Stimulated activated CD8-positive, alpha-beta memory T cell treated with anti-CD3 and anti-CD28 coated beads, Interleukin-4, amount 100 ng/mL, for 1 hour (primary cell): ENCODE measurements at places on chromosomes 16 and 17.

DNA sequence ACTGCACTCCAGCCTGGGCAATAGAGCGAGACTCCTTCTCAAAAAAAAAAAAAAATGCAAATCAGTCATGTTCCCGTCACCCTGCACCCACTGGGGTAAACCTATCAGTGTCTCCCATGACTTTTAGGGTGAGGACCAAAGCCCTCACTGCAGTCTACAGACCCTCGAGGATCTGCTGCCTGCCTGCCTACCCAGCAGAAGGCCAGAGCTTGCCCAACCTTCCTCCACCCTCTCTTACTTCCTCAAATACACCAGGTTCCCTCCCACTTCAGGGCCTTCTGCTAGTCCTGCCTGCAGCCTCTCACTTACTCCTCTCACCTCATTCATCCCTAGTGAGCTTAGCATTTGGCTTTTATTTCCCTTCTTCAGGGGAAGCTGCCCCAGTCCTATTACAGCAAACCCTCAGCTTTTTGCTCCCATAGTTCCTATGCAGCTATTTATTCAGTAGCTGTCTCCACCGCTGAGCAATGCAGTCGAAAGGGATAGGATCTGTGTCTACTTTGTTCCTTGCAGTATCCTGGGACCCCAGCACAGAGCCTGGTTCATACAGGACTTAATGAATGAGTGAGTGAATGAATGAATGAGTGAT, 17.8 kb upstream of the TOB1 start:
- no peak for DNase-seq

DNA sequence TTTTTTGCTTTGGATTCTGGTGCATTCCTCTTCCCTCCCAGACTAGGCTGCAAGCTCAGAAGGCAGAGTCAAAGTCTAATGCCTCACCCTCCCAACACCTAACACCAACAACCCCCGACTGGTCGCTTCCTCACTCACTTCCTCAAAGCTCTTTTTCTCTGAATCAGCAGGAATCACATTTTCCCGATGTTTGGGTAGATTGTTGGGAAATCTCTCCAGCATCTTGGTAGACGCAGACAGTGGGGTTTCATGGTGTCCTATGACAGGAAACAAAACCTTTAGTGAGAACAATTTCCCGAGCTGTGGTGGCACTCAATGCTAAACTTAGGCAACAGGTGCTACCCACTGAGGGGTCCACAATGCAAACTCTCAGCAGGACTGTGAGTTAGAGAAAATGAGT, 39.9 kb upstream of the ICAM2 start:
- DNase-seq, result no peak

DNA sequence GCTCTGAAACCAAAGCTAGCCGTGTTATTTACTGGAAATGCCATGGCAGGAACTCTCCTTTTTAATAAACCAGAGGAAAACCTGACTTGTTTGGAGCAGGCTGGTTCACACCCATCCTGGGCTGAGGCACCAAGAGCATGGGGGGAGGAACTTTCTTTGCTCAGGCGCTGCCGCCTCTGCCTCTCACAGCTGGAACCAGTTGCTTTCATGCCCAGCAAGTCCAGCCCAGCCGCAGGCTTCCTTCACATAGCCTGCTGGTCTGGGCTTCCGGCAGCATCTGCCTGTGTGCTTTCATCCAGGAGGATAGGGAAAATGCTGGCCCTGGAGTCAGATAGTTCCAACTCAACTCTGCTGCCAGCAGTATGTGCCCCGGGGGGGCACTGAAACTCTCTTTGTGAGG, 88.1 kb upstream of the ASIC2 start:
- no peak for DNase-seq

DNA sequence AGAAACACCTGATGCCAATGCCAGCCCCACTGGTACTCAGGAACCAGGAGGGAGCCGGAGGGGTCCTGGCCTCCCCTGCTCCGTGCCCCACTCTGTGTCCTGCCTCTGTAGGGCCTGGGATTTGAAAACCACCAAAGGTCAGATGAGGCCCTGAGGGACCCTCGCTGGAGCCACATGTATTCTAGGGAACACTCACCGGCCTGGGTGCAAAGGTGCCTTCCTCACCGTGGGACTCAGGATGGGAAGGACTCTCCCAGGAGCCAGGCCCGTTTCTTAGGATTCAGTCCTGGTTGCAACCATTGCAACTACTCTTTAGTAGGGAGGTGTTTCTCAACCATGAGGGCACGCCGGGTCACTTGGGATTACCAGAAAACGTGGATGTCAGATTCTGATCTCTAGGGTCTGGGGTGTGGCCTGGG, 74.6 kb downstream of the N4BP1 start:
- DNase-seq, result no peak

DNA sequence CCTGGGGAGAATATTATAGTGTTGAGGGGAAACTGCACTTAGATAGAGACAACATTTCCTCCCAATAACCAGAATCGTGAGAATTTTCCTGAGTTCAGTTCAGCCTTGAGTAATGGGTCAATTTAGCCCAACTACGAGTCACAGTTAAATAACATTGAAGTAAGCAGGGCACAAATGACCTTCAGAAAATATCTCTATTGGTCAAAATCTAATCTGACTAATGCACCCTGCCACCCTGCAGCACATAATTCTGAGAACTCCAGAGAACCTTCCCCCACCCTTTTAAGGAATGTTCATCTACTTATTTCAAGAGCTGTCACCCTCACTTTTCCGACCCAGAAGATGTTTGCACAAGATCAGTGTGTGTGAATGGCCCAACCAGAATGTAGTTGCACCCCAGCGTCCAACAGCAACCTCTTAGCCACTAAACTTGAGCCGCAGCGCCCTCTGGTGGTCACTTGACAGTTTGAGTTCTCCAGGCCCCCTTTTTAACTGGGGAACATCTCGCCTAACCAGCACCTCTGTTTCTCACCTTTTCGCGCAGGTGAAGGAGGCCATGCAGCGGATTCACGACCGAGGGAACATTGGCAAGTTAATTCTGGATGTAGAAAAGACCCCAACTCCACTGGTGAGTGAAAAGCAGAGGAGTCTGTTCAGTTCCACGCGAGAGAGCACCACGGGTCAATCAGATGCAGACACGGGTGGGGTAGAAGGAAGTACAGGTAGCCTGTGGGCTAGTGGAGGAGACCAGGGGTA, 50.9 kb upstream of the CLEC3A start:
- DNase-seq, result peak; percentile 59

GRCh38 chr17:38728290-38728831, 1.8 kb upstream of the CISD3 start:
- peak; percentile 50 for DNase-seq

DNA sequence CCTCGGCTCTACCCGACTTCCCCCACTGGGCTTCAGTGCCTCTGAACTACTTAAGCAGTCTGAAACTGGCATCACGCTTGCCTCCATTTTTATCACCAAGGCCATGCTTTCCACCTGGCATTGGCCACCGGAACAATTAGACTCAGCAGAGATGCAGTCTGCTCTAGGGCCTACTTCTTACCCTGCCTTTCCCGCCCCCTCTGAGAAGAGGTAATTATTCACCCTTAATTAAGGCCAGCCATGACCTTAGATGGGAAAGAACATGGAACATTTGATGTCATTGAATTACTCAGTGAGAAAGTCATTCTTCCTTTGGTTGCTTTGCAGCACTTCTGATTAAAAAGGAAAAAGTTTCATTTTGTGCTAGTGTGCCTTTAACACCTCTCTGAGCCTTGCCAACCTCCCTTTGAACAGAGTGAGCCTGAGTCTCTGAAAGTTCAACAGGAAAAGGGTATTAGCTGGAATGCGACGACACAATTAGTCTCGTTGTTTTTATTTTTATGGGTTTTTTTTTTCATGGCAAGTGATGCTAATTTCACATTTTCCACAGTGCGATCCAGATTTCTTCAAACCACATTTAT, 60.9 kb upstream of the TNRC6A start:
- DNase-seq, result no peak

DNA sequence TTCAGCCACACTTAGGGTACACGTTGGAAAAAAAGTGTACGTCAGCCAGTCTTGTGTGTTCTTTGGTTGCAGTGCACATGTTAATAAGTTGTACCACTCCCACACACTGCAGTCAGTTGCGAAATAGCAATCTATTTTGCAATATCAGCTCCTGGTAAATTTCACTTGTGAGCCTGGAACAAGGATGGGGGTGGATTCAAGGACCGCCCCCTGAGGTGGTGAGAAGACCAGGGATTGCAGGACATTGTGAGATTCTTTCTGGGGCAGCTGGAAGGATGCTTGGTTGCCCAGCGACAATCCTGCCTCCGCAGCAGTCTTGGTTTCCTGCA, 78.6 kb upstream of the ZFHX3 start:
- no peak for DNase-seq

GRCh38 chr16:50457979-50458491, 89.2 kb upstream of the BRD7 start:
- DNase-seq, result no peak

DNA sequence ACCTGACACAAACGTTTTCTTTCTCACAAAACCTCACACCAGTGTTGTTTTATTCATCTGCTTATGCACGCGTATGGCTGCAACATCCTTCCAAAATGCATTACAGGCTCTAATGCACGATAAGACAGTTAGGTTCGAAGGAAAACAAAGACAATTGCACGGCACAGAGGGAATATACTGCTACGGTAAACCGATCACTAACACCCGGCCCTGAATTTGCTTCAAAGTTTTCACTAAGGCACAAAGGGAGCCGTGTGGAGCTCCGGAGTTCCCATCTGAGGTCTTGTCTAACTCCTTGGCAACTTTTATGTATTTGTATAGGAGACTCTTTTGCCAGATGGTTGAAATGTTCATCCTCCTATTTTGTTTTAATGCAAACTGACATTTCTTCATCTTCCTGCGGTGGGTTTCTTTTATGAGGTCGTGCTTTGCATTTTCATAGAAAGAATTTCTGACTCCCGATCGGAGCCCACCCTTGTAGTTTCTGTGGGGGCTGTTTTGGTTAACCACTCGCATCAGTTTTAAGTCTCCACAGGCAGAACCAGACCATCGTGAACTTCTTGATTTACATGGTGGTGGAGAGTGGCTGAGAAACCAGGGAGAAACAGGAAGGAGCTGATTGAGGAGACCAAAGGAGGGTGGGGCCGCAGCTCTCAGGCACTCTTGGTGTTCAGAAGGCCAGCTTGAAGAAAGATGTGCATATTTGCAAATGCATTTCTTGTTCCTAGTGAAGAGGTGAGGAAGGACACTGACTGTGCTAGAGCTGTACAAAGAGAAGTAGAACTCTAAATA, 516.8 kb downstream of the MAF start:
- DNase-seq, result no peak

DNA sequence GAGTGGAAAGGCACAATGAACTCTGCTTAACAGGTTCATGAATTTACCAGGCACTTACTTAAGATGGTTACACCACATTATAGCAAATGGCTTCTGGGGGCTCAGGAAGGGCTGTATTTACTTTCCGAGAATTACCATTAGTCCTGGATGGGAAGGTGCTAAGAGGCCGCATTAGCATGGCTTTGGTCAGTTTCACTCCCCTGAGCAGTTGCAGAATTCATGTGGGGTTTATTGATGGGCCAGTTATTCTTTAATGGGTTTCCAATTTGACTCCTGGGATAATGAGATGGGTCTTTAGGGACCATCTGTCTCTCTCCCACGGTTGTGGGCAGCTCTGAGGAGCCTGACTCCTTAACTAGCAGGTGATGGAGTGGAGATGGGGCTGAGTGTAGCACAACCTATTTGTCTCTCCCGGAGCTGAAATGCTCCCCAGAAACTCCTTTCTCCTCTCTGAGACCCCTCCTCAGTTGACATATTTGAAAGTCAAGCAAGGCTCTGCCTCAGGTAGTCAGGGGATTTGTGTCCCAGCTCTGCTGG, 652.5 kb downstream of the HS3ST4 start:
- no peak for DNase-seq

DNA sequence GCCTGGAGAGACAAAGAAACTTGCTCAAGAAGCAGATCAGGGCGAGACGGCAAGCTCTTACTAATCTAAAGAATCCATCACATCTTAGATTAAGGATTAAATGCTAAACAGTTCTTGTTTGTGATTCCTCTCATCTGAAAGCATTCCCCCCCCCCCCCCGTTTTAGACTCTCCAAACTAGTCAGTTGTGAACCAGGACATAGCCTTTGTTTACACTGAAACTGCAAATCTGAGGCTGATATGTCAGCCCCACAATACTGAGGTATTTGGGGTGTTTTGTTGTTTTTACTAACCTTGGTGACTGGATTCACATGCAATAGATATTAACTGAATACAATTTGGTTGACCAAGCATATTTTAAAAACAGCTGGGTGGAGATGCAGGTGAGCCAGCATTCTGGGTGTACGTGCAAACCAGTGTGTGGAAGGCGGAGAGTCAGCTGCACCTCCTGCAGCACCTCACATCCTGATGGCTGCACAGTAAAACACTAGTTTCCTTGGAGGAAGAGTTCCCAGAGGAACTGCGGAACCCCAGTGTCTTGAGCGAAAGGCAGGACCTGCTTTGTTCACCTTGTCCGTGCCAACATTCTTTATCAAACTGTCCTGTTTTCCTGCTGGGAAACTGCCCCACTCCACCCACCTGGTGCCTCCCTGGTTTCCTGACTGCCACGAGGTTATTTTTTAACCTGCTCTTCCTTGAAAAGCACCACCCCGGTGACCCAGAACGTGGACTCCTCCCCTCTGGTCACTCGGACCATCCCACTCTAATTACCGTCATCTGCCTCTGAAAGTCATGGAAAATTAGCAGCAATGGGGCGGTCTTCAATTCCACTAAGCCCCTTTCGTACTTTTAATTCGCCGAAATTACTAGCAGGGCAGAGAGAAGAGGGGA, 1.2 kb upstream of the YPEL2 start:
- no peak for DNase-seq

- no peak for DNase-seq
Measured at GRCh38 chr16:61929776-61930175, 106.5 kb downstream of the CDH8 start.
